ENCODE measurements at places on chromosomes 2 and 18. TPM values are rescaled to one million over a fixed set of nuclear protein-coding genes. Genes with fewer than 3 reads are reported as not detected.
A peak's percentile ranks its signal among the peaks of the same experiment; 100 is the strongest.

DNA sequence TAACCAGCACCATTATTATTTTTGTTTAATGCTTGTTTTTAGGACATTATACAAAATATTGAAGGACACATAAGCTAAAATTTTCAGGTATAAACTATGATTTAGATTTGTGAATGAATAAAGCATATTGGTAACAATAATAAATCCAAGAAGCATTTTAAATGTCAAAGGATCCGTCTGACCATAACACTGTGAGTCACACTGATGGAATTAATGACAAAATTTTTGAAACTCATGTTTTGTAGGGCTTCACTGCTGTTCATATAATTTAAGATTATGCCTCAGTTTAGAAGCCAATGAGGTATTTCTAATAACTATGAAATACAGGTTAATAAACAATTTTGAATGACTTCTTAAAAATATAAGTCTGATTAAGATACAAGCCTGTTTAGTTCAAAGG, 124.6 kb downstream of the TMEFF2 start:
- DNase-seq: no peak

- no peak for DNase-seq
Measured at GRCh38 chr2:48978131-48978530, 176.2 kb downstream of the FSHR start.

- no peak for DNase-seq
Measured at GRCh38 chr18:58335821-58336220, 291.8 kb downstream of the NEDD4L start.

GRCh38 chr2:72350852-72351251, 203.2 kb upstream of the CYP26B1 start:
- no peak for DNase-seq

GRCh38 chr2:197211881-197212342, 98.7 kb downstream of the ANKRD44 start:
- DNase-seq: peak; percentile 66

- peak; percentile 67 for DNase-seq
Measured at GRCh38 chr2:118881490-118882129, 34.2 kb upstream of the EN1 start.

DNA sequence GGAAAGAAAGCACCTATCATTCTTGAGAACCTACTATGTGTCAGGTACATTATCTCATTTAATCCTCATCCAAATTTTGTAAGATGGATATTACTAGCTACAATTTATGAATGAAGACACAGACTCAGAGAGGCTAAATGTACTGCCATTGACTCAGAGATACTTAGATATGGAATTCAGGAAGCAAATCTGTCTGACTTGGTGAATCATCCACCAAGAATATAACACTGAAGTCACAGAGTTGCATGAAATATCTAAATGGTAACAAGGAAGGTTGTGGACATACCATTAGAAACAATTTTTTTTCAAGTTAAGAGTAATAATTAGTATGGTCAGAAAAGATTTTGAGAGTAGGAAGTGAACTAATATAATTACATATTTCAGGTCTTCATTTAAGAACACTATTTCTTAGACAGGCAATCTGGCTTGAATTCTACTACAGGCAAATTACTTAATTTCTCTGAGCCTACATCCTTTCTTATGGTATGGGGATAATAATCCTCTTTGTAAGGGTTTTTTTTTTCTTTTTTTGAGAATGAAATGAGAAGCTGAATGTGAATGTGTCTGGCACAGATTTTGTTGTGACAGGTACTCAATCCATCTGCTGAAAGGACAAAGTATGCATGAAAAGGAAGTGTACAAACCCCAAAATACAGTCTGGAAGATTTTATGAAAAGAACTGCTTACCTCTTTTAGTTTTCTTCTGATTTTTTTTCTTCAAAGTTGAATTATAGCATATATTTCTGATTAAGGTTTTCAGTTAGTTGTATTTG, 14.8 kb upstream of the C2orf66 start:
- DNase-seq: no peak

GRCh38 chr18:32366586-32367538, 103.8 kb downstream of the GAREM1 start:
- no peak for DNase-seq

- DNase-seq: no peak
Measured at GRCh38 chr2:5851410-5851809, 159.2 kb downstream of the SOX11 start.

GRCh38 chr2:136251197-136251884, 133.4 kb upstream of the CXCR4 start:
- DNase-seq: no peak

DNA sequence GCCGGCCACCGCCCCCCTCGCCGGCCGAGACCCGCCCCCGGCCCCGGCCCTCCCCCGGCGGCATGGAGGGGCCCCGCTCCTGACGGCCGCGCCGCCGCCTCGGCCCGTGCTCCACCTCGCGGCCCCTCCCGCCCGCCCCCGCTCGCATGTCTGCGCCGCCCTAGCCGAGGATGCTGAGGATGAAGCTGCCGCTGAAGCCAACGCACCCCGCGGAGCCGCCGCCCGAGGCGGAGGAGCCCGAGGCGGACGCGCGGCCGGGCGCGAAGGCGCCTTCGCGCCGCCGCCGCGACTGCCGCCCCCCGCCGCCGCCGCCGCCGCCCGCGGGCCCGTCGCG, 397 bp downstream of the ZCCHC2 start:
- no peak for DNase-seq

DNA sequence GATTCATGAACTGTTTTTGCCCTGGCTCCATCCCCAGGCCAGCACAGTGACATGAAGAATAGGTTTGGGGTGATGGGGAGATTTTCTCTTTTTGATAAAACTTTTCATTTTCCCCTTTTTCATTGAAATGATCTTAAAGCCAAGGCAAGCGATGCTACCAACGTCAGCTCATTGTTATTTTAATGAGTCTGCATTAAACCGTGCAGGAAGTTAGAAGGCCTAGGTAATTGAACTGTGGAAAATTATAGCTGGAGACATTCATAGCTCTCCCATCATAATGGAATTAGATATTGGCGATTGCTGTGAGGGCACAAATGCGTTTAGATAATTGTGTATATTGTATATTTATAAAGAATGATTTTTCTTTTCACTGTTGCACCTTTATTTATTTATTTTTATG, 33.2 kb downstream of the SMARCAL1 start:
- no peak for DNase-seq

- DNase-seq: no peak
Measured at GRCh38 chr2:104678181-104678580, 175.7 kb upstream of the POU3F3 start.

The LYPD1 gene
- not detected for total RNA-seq

The BARD1 gene
- total RNA-seq: 25.5 TPM

The AAK1 gene
- 99.3 TPM for total RNA-seq

The HOXD10 gene
- total RNA-seq: not detected

The ANAPC1 gene
- 90.2 TPM for total RNA-seq

The MOGAT1 gene
- not detected for total RNA-seq
